Osteoblast (primary cell): ENCODE measurements at places on chromosomes 5 and 9. TPM values are rescaled to one million over a fixed set of nuclear protein-coding genes. Genes with fewer than 3 reads are reported as not detected.

Gene GABRB2
- 0.59 and 0.72 TPM in 2 replicates for total RNA-seq

Gene QRFP
- total RNA-seq: not detected in 2 replicates

Gene SHISAL2B
- total RNA-seq: not detected in 2 replicates

Gene SPINK6
- not detected in 2 replicates for total RNA-seq

Gene PCDHGB6
- total RNA-seq: 6.2 and 8.0 TPM in 2 replicates

Gene STXBP1
- total RNA-seq: 19.9 and 23.0 TPM in 2 replicates

Gene ANAPC2
- 26.2 and 32.9 TPM in 2 replicates for total RNA-seq

Gene F12
- total RNA-seq: not detected in 2 replicates

DNA sequence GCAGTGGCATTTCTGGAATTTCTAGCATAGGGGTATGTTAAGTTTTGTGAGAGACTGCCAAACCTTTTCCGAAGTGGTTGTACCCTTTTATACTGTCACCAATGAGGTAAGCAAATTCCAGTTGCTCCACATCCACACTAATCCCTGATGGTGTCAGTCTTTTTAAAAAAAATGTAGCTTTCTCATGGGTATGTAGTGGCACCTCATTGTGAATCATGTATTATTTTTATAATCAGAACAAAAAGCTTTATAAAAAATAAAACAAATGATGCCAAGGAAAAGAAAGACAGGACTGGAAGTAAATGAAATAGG, 93.4 kb upstream of the CLINT1 start:
- DNase-seq: no peak

- no peak for DNase-seq
These were observed 182.8 kb downstream of the ICE1 start for GRCh38 chr5:5605170-5605764.

DNA sequence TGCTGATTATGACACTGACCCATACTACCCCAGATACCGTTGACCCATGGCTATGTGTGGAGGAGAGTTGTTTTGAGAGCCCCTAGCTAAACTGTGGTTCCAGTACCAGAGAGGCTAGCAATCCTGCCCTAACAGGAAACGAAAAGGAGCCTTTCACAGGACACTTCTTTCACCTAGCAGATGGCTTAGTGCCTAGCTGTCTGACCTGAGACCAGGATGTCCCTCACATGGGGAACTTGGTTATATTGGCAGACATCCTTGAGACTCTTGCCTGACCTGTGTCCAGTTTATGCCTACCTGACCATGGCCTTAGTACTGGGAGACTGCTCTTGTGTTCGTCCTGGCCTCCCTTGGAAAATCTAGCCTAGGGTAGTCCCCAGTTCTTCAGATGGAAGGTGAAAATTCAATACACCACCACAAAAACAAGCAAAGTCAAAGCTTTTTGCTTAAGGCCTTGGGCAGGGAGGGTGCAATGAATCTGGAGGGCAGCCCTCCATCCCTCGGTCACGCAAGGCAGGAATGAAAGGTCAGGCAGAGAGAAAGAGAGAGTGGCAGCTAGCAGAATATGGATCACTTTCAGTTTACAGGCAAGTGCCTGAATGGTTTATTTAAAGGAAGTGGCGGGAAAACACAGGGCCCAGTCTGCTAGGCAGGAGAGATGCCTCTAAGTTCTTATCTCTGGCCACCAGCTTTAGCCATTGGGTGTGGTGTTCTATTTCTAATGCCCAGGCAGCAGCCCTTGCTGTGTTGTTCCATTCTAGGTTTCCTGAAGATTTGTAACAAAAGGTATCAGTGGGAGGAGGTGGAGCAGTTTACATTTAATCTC, 16.4 kb upstream of the ZNF474 start:
- DNase-seq: no peak

DNA sequence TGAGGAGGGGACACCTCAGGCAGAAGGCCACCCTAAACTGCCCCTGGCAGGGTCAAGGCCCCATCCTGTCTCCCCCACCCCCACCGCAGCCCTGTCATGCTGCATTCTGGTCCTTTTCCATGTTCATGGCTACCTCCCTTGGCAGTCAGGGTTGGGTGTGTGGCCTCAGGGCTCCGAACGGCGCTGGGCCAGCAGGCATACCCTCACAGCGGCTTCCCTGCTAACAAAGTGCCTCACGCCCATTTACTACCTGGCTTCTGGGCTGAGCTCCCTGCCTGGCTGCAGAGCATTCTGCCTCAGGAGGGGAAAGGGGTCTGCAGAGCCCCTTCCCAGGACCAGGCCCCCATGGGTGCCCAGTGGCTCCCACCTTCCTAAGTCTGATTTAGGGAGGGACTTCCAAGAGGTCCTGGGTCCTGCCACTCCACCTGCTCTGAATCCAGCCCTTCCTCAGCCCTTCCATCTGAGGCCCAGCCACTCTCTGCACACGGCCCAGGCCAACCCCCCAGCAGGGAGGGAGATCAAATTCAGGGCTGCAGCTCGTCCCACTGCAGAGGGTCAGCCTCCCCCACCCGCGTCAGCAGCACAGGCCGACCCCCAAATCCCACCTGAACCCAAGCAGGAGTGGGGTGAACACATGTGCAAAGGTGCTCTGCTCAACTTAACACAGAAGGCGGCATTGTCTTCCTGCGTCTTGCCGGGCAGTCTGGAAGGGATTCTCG, 115.9 kb upstream of the PHYKPL start:
- peak; percentile 30 for DNase-seq

- DNase-seq: no peak
These were observed 100.0 kb upstream of the NREP start for GRCh38 chr5:111856876-111857466.

GRCh38 chr5:172463031-172463430, 8.7 kb upstream of the SH3PXD2B start:
- no peak for DNase-seq

DNA sequence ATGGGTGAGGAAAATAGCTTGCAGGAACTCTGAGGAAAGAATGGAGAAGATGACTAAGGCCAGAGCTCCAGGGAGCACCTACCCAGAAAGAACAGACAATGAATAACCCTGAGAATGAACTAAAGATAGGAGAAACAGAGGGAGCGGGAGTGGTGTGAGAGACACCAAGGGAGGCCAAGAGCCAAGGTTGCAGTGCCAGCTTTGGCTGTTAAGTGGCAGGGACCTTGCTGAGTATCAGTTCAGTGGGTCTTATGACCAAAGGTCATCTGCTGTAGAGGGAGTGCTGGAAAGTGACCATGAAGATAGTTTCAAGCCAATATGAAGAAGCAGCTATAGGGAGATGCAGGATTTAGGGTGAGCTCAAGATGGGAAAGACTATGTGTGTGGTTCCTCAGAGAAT, 16.7 kb downstream of the P4HA2 start:
- no peak for DNase-seq

DNA sequence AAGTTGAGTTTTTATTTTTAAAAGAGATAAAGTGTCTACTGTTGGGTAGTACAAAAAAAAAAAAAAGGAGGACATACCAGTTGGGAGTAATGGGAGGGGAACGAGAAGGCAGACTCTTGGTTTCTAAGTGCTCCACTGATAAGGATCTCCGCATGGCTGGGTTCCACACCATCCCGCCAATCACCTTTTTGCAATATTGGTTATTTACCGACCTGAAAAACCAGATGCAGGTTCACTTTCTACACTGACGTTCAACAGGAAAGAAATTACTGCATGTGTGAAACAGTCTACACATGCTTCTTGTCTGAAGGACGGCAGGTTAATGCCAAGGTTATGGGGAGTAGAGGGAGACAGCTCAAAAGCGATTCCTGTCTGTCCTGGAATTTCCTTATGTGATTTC, 75.5 kb downstream of the PTPN3 start:
- DNase-seq: no peak

GRCh38 chr5:120314191-120314590, 149.9 kb upstream of the PRR16 start:
- DNase-seq: no peak

DNA sequence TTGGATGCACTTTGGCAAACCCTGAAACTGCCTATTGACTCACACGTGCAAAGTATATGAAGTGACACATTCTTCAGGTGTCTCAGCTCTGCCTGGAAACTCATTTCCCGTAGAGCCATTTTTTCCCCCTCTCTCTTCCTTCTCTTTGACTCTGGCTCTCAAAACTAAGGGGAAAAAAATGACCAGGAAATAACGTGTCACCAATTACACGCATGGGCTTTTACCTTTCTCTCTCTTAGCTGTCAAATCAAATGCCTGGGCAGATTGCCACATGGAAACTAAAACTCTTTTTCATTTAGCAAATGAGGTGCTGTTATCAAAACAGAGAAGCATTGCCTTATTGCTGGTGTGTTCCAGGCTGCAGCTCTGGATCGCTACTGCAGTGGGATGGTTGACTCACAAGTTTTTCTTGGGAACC, 18.3 kb upstream of the IFNK start:
- DNase-seq: no peak

DNA sequence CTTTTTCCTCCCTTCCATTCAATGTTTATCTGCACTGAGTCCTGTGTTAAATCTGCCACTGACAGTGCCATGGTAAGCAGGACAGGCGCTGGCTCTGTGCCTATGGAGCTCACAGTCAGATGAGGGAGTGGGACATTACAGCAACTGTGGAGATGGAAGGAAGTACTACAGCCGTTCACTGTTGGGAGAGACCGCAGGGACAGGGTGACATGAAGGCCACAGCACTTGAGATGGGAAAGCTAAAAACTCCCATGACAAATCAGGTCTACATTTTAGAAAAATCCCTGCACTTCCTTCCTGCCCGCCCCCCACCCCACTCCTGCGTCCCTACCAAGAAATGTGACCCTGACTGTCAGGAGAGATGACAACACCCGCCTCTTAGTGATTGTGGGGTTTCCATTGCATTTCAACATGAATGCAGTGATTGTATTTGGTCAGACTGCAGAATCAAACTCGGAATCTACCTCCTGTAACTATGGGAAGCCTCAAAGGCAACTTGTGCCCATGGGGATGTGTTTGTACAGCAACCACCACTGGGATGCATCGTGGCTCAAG, 56.4 kb downstream of the GTF3C4 start:
- DNase-seq: no peak
